Osteoblast (primary cell): ENCODE measurements at places on chromosomes 6 and 20. TPM values are rescaled to one million over a fixed set of nuclear protein-coding genes. Genes with fewer than 3 reads are reported as not detected.
A peak's percentile ranks its signal among the peaks of the same experiment; 100 is the strongest.

The NOTCH4 gene
- 0.59 and 1.1 TPM in 2 replicates for total RNA-seq

GRCh38 chr20:23966927-23967615 lies 21.5 kb downstream of the GGTLC1 start:
- DNase-seq = no peak
- no peaks in the 10 kb centered on the region for H3K27me3 ChIP-seq
- H3K27ac ChIP-seq = no peak overlapping the region
- H3K36me3 ChIP-seq = no peaks in the 10 kb centered on the region

DNA sequence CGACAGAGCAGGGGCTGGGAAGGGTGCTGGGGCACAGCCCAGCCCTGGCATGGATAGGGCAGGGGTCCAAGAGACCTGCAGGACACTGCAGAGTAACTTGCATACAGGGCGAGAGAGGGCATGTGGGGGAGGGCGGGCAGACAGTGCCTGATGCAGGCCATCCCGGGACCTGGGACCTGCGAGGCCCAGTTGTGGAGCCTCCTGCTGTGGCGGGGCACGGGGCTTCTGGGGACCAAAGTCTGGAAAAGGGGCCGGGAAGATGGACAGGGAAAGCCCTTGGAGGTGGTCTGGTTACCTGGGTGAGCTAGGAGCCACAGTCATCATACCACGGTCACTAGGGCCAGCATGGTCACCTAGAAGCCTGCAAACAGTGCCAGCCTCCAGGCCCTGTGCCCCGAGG lies 412 bp upstream of the TUBB1 start:
- DNase-seq = no peak
- no peak overlapping the region for H3K27ac ChIP-seq
- peaks cover 21% of the 10 kb centered on the region for H3K4me1 ChIP-seq
- no peaks in the 10 kb centered on the region for H3K27me3 ChIP-seq
- peaks cover 5% of the 10 kb centered on the region for H3K36me3 ChIP-seq

GRCh38 chr6:169589293-169589692 lies 112.5 kb downstream of the WDR27 start:
- H3K27me3 ChIP-seq = no peaks in the 10 kb centered on the region

DNA sequence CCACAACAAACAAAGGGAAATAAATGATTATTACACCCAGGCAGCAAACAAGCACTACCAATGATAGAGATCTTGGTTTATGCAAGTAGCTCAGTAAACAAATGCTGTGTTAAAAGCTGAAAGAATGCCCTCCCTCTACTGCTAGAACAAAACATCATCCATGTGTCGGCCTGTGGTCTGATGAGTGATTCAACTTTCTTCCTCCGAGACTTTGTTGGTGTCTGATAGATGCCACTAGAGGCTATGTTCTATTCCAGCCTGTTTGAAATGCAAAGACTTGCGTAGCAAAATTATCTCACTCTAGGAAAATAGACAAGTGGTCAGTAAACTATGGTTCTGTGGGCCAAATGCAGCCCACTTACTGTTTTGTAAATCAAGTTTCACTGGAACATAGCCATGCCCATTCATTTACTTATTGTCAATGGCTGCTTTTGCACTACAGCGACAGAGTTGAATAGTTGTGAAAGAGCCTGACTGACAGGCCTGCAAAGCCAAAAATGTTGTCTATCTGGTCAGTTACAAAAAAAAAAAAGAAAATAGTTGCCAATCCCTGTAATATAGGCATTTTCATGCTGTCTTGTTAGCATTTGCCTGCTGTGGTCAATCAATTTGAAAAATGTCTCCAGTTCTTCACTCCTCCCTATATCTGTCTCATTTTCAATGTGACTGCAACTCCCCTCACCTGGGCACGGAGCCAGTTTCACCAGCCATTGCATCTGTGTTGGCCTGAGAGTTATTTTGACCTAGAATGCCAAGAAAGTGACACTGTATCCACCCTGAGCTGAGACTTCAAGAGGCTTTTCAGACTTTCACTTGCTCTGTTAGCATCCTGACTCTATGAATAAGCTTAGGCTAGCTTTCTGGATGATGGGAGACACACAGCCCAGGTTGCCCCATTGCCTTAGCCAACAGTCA lies 544.6 kb upstream of the BTBD3 start:
- no peaks in the 10 kb centered on the region for H3K36me3 ChIP-seq
- no peak overlapping the region for H3K27ac ChIP-seq

GRCh38 chr6:134464690-134465411 lies 146.9 kb upstream of the SGK1 start:
- H3K27ac ChIP-seq = peak overlapping the region; percentile 64
- no peak overlapping the region for H3K4me3 ChIP-seq
- H3K36me3 ChIP-seq = no peaks in the 10 kb centered on the region

- H3K36me3 ChIP-seq = peaks cover 31% of the 10 kb centered on the region
- no peak overlapping the region for H3K4me3 ChIP-seq
- no peak for DNase-seq
Observed at GRCh38 chr6:57137350-57137749, 34.8 kb upstream of the BAG2 start.

DNA sequence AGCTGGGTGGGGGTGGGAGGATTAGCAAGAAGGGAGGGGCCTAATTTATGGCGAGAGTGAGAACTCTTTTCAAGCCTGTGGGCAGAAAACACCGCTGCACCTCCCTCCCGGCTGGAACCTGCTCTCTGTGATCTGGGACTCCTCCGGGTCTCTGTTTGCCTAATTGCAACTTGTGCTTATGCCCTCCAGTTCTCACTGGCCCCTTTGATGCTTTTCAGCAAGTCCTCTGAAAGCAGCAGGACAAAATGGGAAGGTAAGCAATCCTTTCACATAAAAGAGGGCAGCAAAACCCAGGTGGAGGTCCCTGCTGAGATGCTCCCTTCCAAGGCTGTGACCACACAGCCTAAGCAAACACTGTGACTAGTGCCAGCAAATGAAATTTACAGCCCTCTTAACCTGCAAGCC lies 523.0 kb upstream of the FLRT3 start:
- no peaks in the 10 kb centered on the region for H3K36me3 ChIP-seq
- no peaks in the 10 kb centered on the region for H3K4me1 ChIP-seq
- H3K27ac ChIP-seq = no peak overlapping the region
- no peak overlapping the region for H3K4me3 ChIP-seq
- no peaks in the 10 kb centered on the region for H3K27me3 ChIP-seq

DNA sequence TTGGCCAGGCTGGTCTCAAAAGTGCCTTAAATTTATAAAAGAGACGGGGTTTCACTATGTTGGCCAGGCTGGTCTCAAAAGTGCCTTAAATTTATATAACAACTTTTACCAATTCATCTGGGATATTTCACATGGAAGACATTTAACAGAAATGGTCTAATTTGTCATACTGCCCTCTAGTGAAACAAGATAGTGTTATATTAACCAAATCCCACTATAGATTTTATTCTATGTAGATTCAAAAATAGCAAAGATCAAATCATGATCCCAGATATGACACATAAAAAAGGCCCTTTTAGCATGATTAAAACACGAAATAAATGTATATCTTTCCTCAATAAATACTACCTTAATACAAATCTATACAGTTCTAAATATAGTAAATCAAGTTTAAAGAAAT lies 102.8 kb upstream of the TFAP2D start:
- H3K27ac ChIP-seq = no peak overlapping the region
- no peaks in the 10 kb centered on the region for H3K36me3 ChIP-seq
- H3K4me3 ChIP-seq = no peak overlapping the region
- peak; percentile 2 for DNase-seq

The SDCBP2 gene
- total RNA-seq = 2.2 and 3.2 TPM in 2 replicates
